ENCODE measurements at places on chromosomes 7 and 10.

GRCh38 chr10:44306762-44307161 is 78.1 kb downstream of the CXCL12 start:
- no peak for DNase-seq

- no peak for DNase-seq
These were observed 18.8 kb downstream of the CELF2 start for GRCh38 chr10:11036424-11037011.

- no peak for DNase-seq
These were observed 164.6 kb upstream of the GRM3 start for GRCh38 chr7:86479144-86479543.

DNA sequence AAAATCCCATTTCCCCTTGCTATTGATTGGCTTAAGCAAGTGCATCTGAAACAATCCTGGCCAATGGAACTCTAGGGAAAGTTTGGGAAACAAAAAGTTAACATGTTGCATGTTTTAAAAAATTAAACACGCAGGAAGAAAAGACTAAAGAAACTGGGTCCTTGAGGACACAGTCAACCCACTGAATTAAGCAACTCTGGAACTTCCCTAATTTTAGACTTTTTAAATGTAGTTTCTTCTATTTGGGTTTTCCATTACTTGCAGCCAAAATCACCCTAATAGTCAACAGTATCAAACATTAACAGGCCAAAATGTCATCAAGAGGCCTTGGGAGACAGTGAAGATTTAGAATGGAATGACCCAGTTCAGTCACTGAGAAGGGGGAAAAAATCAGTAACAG is 40.6 kb downstream of the OSBPL3 start:
- DNase-seq, result no peak

DNA sequence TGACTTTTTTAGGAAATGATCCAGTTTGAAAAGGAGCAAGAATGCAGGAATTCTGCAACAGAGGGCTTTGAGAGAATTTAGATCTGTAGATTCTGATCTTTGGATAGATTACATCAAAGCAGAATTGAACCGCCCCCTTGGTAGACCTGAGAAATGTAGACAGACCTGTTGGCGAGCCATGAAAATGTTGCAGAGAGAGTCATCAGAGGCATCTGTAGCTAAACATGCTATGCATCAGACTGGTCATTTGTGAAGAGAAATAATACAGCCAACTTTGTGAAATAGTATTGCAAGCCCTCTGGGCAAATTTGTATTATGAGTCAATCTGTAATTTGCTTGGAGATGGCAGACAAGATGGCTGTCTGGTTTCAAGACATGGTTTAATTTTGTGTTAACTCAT is 4.3 kb upstream of the C1GALT1 start:
- no peak for DNase-seq

- no peak for DNase-seq
These were observed 49.1 kb downstream of the CHST15 start for GRCh38 chr10:124044143-124044862.

- no peak for DNase-seq
These were observed 87.8 kb upstream of the PPP2R2D start for GRCh38 chr10:131812736-131813604.

DNA sequence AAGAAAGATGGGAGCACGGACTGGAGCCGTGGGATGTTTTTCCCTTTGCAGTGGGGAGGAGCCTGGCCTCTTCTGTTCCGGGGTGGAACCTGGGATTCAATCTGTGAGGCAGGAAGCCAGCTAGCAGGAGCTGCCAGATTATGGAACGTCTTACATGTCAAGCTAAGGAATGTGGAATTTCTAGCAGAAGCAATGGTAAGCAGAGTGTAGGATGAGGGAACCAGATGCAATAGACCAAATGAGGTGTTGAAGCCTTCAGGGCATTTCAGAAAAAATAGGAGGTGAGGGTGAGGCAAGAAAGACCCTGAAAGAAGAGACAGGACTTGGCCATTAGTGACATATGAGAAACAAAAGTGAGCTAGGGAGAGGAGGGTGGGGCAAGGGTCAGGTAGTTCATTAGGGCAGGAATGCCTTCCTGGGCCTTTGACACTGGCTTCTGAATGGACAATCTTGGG is 105.5 kb downstream of the CHN2 start:
- DNase-seq, result no peak

- no peak for DNase-seq
These were observed 28.8 kb downstream of the CACUL1 start for GRCh38 chr10:118725886-118726500.

DNA sequence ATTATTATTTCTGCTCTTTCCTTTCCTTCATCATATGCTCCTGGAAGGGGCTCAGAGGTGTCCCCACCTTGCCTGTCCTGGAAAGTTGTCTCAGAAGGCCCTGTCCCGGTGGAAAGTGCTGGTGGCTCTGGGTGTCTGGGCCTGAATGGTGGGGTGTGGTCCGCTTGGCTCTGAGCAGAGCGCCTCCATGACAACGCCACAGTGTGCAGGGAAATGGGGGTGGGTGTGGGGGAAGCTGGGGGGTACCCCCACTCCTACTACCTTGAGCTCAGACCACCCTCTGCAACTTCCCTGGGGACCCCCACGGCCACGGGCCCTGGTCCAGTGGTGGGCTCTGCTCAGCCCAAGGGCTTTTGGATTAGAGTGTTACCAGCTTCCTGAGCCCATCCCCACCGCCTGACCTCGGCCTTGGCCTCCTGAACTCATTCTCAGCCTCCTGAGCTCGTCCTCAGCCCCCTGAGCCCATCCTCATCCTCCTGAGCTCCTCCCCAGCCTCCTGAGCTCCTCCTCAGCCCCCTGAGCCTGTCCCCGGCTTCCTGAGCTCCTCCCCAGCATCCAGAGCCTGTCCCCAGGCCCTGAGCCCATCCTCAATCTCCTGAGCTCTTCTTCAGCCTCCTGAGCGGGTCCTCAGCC is 106.4 kb upstream of the FAM20C start:
- no peak for DNase-seq

DNA sequence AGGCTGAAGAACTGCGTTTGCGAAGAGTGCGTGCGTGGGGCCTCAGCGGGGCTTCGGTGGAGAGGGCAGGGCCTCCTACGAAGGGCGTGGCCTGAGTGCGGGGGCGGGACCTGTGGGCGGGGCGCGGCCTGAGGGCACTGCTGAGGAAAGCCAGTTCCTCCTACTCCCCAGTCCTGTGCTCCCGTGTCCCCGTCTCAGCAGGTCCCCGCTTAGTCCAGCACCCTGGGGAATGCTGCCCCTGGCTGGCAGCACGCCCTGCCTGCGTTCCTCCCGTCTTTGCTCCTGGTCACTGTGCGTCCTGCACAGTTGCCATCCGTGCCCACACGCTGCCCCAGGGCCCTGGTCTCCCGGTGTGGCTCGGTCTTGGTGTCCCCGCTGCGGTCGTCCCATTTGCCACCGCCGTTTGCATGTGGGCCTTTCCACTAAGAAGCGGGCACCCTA is 177.1 kb downstream of the ZNF248 start:
- no peak for DNase-seq

DNA sequence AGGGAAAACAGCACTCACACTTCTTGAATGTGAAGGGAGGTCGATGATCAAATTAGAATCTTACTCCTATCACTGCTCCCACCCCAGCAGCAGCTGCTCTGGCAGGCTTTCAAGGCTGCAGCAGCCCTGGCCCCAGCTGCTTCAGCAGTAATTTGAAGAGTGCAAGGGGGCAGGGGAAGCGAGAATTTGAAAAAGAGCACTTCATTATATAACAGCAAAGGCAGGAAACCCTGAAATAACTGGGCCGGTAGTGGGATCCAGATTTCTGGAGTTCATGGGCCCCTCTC is 44.9 kb downstream of the MYPN start:
- no peak for DNase-seq

- no peak for DNase-seq
These were observed 208.2 kb downstream of the WDR11 start for GRCh38 chr10:121059351-121059750.

DNA sequence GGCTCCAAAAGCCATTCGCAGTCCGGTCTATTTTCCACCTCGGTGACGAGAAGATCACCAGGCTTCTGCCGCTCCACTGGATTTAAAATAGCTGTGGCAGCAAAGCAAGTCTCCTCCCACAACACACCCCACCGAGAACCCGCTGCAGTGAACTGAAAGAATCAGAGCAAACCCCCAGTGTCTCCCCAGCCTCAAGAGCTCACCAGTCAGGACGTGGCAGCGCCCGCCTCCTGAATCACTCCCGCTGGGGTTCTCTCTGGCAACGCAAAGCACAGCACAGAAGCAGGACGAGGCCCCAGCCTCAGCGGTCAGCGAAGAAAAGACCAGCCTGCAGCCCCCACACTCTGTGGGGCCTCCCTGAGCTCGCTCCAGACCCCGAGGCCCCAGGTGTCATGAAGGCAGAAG is 126.1 kb upstream of the PPP2R2D start:
- DNase-seq, result no peak

DNA sequence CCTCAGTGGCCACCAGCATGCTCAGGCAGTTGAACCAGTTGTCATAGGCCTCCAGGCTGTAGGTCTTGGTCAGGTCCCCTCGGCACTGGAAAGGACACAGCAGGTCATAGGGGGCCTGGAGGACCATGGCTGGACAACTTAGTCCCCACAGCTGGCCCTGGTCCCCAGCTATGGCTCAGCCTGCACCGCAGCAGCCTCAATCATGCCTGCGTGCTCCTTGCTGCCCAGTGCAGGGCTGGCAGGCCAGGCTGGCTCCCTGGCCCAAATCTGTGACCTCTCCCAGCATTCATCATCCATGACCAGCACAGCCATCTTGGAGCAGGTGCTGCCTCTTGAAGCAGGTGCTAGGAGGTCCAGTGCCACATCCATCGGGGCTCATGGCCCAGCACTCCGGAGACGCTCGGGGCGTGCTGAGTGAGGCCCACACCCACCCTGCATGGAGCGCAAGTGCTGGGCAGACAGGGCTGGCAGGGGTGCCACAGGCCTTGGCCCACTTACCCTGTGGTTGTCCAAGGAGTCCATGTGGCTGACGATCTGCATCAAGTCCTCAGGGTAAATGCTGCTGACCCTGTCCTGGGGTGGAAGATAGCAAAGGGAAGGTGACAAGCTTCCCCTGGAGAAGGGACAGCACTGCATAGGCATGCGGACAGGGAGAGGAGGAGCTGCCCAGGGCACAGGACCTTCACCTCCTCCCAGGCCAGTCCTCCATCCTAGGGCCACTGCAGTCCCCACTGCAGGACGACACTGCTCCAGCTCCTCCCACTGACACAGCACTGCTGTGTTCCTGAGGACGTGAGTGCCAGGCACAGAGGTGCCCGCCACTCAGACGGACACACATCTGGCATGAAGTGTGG is 61.7 kb downstream of the CSGALNACT2 start:
- no peak for DNase-seq

GRCh38 chr7:139669106-139670061 is 108.4 kb downstream of the HIPK2 start:
- DNase-seq, result no peak

DNA sequence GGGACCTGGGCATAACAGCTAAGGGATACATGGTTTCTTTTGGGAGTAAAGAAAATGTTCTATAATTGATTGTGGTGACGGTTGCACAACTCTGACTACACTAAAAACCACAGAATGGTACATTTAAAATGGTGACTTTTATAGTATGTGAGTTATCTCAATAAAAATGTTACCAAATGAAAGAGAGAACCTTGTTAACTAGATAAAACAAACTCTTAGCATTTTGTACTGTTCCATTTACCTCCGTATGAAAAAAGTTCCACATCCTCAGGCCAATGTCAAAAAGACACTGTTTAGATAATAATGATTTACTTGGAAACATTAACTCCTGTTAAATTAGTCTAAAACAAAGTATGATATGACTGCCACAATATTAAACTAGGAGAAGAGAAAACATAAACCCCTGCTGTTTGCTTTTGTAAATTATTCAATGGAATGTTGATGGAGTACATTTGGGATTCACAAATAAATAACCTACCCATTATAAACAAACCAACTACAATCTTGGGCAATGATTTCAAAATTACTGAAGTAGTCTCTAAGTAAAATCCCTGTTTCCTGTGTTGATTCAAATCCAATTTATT is 60.7 kb downstream of the SMURF1 start:
- DNase-seq, result no peak

DNA sequence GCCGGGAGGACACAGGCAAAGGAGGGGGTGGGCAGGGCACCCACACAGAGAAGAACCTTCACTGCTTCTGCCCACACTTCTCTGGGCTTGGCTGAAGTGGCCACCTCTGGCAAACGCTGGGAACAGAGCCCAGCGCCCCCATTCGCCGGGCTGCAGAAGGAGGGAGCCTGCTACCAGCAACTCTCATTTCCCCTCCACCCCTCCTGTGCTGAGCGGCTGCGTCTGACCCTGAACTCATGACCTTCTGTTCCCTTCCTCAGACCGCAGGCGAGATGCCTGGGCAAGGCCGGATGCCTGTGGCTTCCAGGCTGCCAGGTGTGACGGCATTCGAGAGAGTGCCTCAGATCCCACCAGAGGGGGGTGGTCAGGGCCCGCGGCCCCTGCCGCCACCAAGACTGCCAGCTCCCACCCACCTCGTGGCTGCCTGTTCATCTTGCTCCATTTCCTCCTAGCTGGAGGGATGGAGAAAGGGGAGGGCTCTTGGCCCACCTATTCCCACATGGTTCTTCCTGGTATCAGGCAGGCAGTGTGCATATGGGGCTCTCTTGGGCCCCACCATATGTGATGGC is 19.8 kb downstream of the DNAJB12 start:
- DNase-seq, result peak; percentile 96

GRCh38 chr10:80168679-80169380 is 36.3 kb downstream of the PLAC9 start:
- no peak for DNase-seq

DNA sequence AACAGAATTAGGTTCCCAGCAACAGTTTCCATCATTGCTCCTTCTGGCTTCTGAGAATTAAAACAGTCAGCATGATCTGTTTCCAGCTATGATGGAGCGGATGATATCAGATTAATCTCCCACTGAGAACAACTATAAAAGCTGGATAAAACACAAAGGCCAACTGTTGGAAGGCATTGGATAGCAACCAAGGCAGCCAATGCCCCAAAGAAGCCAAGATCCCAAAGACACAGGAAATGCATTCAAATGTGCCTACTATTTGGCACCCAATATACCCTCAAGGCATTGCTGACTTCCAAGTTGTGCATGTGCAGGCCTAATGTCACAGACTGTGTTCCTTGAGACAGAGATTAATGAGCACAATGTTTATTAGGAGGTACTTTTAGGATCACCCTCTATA is 259.3 kb downstream of the ARHGAP12 start:
- no peak for DNase-seq

DNA sequence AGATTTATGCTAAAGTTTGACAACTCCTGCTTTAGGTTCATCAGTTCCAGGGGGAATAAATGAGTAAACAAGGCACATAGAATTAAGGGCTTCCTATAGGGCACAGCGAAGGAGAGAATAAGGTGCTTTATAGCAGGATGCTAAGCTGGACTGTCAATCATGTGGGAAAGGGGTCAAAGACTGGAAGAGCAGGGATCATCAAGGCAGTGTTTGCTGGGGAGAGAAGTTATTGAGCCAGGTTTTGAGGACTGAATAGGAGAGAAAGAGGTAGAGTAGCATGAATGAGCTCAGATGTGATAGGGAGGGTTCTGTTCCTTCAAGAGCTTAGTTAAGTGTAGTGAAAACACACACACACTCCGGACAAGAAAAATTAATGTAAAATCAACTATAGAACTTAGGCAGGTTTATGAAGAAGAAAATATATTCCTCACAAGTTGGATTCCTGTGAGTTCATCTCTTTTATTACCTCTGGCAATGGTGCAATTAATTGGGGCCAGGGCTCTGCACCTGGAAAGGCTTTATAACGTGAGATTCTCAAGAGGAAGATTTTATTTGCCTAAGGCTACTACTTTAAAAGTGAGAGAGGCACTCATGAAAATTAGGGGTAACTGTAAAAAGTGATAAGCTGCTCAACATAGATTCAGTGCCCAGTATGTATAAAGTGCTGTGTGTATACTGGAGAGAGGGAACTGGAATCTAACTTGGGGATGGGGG is 222.4 kb downstream of the AUTS2 start:
- DNase-seq, result no peak

- DNase-seq, result no peak
These were observed 75.7 kb upstream of the FAM133B start for GRCh38 chr7:92665926-92666325.

Measured in stimulated activated CD8-positive, alpha-beta memory T cell treated with anti-CD3 and anti-CD28 coated beads, Interleukin-7, amount 100 ng/mL, for 48 hours (primary cell).